Progenitor cell of endocrine pancreas (in vitro differentiated cells): ENCODE measurements at places on chromosomes 2 and 18. TPM values are rescaled to one million over a fixed set of nuclear protein-coding genes. Genes with fewer than 3 reads are reported as not detected.
A peak's percentile ranks its signal among the peaks of the same experiment; 100 is the strongest.

DNA sequence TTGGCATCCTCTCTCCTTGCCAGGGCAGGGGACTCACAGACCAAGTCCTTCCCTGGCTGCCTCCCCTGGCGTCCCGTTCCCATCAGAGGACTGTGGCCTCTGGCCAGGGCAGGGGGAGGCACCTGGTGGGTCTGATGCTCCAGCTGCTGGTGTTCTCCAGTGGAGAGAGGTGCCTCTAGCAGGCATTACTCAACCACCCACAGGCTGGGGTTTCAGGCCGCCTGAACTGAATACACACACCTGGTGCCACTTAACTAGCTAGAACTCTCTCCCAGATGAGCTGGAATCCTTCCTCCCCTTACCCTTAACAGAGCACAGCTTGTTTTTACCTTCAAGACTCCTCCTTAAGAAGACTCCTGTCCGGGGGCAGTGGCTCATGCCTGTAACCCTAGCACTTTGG, 37.7 kb upstream of the CNGA3 start:
- peaks cover 9% of the 10 kb centered on the region for H3K27me3 ChIP-seq
- DNase-seq: no peak
- peak overlapping the region; percentile 43 for H3K27ac ChIP-seq
- no peaks in the 10 kb centered on the region for H3K36me3 ChIP-seq
- H3K4me3 ChIP-seq: no peak overlapping the region

DPY30 gene
- 99.2 and 101 TPM in 2 replicates for total RNA-seq

DNA sequence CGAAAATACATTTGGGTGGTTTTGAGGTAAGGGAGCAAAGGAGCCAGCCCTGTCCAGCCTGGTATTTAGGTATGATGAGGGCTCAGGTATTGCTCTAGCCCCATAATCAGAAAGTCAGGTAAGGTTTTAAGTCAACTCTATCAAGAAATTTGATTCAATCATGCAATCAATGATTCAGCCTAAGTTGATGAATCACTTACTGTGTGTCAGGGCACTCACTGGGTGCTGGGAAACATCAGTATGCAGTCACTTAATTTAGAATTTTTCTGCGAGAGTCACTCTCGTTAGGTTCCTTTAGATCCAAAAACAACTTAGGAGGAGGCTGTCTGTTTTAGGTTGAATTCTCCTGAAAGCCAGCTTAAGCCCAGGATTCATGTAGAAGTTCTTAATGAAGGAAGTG, 17.7 kb upstream of the SERPINB2 start:
- no peaks in the 10 kb centered on the region for H3K4me1 ChIP-seq
- no peaks in the 10 kb centered on the region for H3K36me3 ChIP-seq
- no peak for DNase-seq
- H3K4me3 ChIP-seq: no peak overlapping the region

DNA sequence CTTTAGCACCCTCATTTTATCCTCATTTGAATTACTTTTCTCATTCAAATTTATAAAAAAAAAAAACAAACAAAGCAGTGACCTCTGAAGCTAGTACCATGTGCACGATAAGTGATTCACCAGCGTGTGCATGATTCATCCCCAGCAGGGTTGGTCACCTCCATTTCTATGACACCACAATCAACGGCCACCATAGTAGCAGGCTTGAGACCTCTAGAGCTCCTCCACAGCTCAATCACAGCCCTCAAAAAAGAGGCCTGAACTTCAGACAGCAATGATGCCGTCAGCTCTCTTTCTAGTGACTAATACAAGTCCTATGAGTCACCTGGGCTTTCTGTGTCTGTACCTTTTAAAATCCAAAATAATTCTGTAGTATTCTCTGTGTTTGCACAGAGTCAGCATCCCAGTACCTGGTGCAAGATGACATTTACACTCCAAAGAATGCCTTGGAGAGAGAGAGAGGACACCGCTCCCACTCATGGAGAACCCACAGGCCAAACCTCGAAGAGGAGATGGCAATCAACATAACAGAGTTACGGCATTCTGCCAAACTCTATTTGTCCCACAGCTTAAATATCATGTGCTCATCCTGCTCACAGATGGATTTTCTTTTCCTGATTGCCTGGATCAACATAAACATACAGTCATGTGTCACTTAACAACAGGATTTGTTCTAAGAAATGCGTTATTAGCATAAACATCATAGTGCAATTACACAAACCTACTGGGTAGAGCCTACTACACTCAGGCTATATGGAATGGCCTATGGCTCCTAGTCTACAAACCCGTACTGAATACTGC, 58.7 kb downstream of the L3MBTL4 start:
- H3K36me3 ChIP-seq: no peaks in the 10 kb centered on the region
- no peak overlapping the region for H3K4me3 ChIP-seq
- no peaks in the 10 kb centered on the region for H3K4me1 ChIP-seq
- DNase-seq: no peak
- no peaks in the 10 kb centered on the region for H3K27me3 ChIP-seq

- peaks cover 3% of the 10 kb centered on the region for H3K4me1 ChIP-seq
- H3K36me3 ChIP-seq: no peaks in the 10 kb centered on the region
- no peaks in the 10 kb centered on the region for H3K27me3 ChIP-seq
- DNase-seq: no peak
Measured at GRCh38 chr2:150653351-150653750, 165.9 kb upstream of the RND3 start.

DNA sequence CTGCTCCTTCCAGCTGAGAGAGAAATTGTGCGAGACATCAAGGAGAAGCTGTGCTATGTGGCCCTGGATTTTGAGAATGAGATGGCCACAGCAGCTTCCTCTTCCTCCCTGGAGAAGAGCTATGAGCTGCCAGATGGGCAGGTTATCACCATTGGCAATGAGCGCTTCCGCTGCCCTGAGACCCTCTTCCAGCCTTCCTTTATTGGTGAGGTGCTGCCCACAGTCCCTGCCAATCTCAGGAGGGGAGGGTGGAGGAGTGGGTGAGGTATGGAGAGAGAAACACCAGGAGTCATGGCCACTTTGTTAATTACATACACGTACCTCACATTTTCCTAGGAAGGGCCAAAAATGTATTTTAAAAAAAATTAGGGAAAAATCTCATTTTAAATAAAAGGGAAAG, 12.0 kb upstream of the DGUOK start:
- DNase-seq: no peak
- no peaks in the 10 kb centered on the region for H3K4me1 ChIP-seq
- no peak overlapping the region for H3K27ac ChIP-seq
- H3K4me3 ChIP-seq: no peak overlapping the region
- no peaks in the 10 kb centered on the region for H3K36me3 ChIP-seq

LIPG gene
- 34.1 and 34.4 TPM in 2 replicates for total RNA-seq

UGT1A10 gene
- not detected in 2 replicates for total RNA-seq

GRCh38 chr2:148603562-148603920, 41.0 kb upstream of the EPC2 start:
- no peaks in the 10 kb centered on the region for H3K4me1 ChIP-seq
- H3K27me3 ChIP-seq: peaks cover 2% of the 10 kb centered on the region
- no peaks in the 10 kb centered on the region for H3K36me3 ChIP-seq
- no peak for DNase-seq
- H3K27ac ChIP-seq: no peak overlapping the region
- H3K4me3 ChIP-seq: no peak overlapping the region

DNA sequence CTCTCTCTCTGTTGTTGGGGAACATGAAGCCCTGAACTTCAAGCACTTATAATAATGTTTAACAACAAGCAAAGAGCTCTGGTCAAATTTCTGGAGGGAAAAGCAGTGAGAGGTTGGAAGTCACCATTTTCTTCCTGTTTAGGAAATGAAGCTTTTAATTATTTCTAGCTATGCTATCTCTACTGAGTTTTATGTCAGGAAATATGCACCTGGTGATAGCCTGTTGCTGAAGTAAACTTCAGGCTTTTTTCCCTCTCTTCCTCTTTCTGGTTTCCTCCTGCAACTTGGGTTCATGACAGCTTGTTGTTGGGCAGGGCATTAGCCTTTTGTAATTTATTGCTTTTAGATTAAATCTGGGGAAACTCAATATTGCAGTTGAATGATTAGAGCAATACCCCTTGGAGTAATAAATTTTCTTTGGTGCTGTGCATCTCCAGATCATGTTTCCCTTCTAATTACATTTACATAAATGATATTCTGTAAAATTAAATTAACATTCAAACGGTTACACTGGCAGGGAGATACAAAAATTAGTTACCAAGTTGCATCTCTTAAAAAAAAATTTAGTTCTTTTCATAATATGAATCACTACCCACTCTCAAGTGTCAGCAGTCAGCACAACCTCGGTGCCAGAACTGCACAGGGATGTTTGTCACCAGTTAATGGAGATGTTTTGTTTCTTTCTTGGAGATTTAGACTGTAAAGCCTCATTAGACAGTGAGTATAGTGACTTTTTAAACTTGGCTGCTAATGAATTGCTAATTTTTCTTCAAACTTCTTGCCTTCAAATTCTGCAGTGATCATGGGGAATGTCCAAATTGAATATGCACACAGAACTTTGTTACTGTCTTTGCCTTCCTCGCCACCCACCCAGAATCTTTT, 466.6 kb upstream of the ETAA1 start:
- DNase-seq: no peak
- H3K4me3 ChIP-seq: no peak overlapping the region
- no peaks in the 10 kb centered on the region for H3K36me3 ChIP-seq
- H3K4me1 ChIP-seq: peaks cover 17% of the 10 kb centered on the region
- H3K27me3 ChIP-seq: no peaks in the 10 kb centered on the region

GRCh38 chr18:61815885-61816470, 76.8 kb downstream of the RNF152 start:
- H3K27me3 ChIP-seq: no peaks in the 10 kb centered on the region
- H3K27ac ChIP-seq: no peak overlapping the region
- no peak for DNase-seq
- peaks cover 35% of the 10 kb centered on the region for H3K36me3 ChIP-seq

- H3K27me3 ChIP-seq: peaks cover 43% of the 10 kb centered on the region
- H3K27ac ChIP-seq: no peak overlapping the region
- no peak for DNase-seq
- H3K4me3 ChIP-seq: no peak overlapping the region
- H3K36me3 ChIP-seq: peaks cover 4% of the 10 kb centered on the region
- peaks cover 2% of the 10 kb centered on the region for H3K4me1 ChIP-seq
Measured at GRCh38 chr18:13138420-13139139, 80.0 kb upstream of the LDLRAD4 start.

SLC14A1 gene
- total RNA-seq: 0.31 and 0.50 TPM in 2 replicates

DNA sequence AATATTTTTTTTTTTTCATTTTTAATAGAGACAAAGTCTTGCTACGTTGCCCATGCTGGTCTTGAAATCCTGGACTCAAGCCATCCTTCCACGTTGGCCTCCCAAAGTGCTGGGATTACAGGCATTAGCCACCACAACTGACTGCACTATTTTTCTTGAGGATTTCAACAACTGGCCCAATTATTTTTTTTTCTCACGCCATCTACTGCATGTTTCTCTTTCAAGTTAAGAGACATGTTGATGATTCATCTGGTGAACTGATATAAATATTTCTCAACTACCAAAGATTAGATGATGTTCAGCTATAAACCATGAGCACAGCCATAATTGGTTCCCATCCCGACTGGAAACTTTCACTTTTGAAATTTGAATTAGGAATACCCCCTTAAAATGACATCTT, 688.4 kb upstream of the SYT4 start:
- H3K27me3 ChIP-seq: no peaks in the 10 kb centered on the region
- H3K27ac ChIP-seq: no peak overlapping the region

DNA sequence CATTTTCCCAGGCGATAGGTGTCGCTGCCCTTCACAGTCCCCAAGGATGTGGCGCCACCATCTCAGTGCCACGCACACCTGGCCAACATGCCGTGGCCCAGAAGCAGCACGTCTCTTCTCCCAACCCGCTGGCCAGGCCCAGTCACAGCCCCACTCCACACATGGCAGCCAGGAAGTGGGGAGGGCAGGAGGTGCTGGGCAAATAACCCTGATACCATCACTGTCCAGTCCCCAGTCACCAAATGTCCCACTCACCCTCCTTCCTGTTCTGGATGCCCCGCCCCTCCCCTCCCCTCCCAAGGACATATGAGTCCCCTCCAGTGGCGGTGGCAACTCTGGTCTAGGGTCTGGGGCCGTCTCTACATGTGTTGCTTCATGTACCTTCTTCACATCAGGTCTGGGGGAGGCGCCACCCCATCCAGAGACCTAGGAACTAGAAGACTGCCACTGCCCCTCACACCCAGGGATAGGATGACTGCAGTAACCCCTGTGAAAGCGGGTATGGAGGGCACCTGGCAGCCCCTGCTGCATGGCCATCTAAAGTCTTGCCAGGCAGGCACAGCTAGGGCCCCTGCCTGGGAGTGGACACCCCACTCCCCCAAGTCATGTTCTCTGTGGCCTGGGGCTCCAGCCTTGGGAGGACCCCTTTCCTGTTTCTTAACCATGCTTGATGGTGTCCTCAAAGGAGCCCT, 7.3 kb upstream of the CAPN10 start:
- no peaks in the 10 kb centered on the region for H3K27me3 ChIP-seq
- no peak overlapping the region for H3K4me3 ChIP-seq
- no peak for DNase-seq
- H3K27ac ChIP-seq: no peak overlapping the region
- peaks cover 3% of the 10 kb centered on the region for H3K4me1 ChIP-seq

GRCh38 chr2:143117225-143117624, 12.0 kb upstream of the ARHGAP15 start:
- H3K27ac ChIP-seq: no peak overlapping the region
- DNase-seq: no peak
- no peaks in the 10 kb centered on the region for H3K4me1 ChIP-seq

DNA sequence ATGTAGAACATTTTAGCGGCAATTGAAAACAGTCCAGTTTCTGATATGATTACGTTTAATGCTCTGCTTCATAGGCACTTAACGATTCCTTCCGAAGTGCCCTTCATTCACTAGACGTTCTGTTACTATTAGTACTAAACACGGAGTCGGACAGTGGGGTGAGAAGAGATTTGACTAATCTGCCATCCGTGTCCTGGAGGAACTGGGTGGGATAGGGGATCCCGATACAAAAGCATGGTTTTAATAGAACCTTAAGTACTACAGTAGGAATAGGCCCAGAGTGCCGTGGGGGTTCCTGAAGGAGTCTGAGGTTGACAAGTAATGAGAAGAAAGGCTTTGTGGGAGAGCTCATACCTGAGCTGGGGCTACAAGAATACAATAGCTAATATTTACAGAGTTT, 631 bp downstream of the MORN2 start:
- H3K27me3 ChIP-seq: no peaks in the 10 kb centered on the region
- peak overlapping the region; percentile 97 for H3K27ac ChIP-seq
- DNase-seq: no peak
- H3K36me3 ChIP-seq: peaks cover 16% of the 10 kb centered on the region

MYL1 gene
- not detected in 2 replicates for total RNA-seq

CIB4 gene
- total RNA-seq: not detected in 2 replicates

DNA sequence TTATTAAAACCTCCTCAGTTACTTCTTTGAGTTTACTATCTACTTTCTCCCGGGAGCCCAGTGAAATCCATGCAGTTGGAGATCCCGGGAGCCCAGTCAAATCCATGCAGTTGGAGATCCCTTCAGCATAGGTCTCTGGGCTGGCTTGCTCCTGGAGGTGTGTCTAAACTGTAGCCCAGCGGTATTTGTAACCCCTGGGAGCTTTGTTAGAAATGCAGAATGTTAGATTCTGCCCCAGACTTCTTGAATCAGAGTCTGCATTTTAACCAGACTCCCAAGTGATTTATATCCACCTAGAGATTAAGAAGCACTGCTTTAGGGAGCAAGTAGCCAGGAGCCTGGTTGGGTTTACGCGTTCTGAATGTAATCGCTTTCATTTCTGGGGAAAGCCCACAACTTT, 54.5 kb downstream of the ARHGAP28 start:
- H3K36me3 ChIP-seq: peaks cover 16% of the 10 kb centered on the region
- H3K4me3 ChIP-seq: no peak overlapping the region
- no peaks in the 10 kb centered on the region for H3K27me3 ChIP-seq
- H3K4me1 ChIP-seq: peaks cover 39% of the 10 kb centered on the region

SEPTIN10 gene
- 67.5 and 68.8 TPM in 2 replicates for total RNA-seq
